ENCODE measurements at places on chromosomes 3 and 15.

GRCh38 chr3:73401059-73401458 lies 223.7 kb downstream of the PDZRN3 start:
- DNase-seq: no peak

- no peak for DNase-seq
Observed at GRCh38 chr3:181615666-181616065, 96.1 kb upstream of the SOX2 start.

- no peak for DNase-seq
Observed at GRCh38 chr3:32612547-32612946, 41.9 kb upstream of the DYNC1LI1 start.

DNA sequence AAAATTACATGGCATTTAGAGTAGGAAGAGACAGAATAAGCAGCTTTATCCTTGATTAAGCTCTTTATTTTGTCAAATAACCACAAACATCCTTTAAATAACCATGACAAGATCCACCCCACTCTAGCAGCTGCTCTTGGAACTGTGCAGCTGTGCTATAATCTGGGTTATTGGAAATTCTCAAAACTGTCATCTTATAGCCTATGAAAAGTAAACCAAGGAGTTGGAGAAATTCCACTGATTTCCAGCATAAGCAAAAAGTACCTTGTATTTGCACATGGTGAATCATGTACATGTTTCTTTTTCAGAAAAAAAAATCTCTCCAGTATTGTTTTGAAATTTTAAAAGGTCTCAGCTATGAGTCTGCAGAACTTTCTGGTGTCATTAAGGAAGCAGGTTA lies 88.8 kb upstream of the ABI3BP start:
- DNase-seq: no peak

GRCh38 chr3:188573291-188573940 lies 419.5 kb downstream of the LPP start:
- DNase-seq: no peak

- DNase-seq: no peak
Observed at GRCh38 chr3:162719684-162720341, 1223.2 kb downstream of the OTOL1 start.

- DNase-seq: no peak
Observed at GRCh38 chr3:189142527-189142926, 29.2 kb upstream of the TPRG1 start.

DNA sequence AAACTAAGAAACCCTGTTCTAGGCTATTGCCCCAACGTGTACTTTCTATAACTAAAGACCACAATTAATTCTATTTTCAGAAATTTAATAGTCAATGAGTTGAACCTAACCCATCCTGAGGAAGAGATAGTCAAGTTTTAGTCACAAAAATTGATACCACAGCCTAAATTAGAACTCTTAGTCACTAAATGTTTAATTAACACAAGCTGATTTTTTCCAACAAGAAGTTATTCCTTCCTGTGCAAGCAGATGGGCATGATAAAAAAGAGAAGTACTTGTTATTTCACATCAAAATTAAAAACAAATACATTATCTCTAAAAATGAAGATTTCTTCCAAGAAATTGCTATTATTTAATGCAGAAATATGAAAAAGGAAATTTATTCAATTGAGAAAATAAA lies 38.4 kb upstream of the TERB2 start:
- DNase-seq: no peak

DNA sequence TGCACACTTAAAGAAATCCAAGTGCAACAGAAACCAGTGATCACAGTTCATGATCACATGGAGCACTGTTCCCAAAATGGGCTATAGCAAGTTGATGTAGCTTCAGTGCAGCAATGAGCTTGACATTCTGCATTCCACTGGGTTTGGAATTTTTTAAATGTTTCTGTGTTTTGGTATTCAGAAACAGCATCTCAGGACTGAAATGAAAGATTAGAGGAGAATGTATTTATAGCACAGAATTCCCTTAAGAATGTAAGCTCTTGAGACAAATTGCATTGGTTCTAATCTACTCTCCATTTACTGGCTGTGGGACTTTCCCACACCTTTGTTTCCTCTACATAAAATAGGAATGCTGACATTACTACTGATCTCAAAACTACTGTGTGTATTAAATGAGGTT lies 162.7 kb downstream of the FGF12 start:
- no peak for DNase-seq

DNA sequence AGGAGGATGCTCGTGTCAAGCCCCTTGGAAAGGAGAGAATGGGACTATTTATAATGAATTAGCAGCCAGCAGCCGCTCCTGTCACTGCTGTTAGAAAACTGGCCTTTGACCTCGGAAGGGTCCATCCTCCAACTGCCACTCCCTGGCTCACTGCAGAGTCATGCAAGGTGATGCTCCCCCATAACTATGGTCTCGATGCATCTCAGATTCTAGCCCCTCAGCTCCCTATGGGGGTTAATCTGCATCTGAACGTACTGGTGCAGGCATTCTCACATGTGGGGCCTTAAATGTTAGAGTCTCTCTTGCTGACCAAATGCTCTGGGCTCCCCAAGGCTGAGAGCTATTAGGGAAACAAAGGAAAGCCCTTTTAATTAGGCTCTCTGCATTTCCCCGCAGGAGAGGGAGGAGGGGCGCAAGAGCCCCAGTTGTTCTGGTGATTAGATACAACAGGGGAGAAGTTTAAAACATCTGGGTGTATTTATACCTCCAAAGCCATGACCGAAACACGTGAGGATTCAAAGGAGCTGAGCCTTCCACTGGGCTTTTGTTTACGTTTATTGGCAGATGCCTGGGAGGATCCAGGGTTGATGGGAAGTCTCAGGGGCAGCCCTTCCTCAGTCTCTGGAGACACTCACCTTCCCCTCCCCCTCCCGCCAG lies 182.5 kb downstream of the OPA1 start:
- no peak for DNase-seq

DNA sequence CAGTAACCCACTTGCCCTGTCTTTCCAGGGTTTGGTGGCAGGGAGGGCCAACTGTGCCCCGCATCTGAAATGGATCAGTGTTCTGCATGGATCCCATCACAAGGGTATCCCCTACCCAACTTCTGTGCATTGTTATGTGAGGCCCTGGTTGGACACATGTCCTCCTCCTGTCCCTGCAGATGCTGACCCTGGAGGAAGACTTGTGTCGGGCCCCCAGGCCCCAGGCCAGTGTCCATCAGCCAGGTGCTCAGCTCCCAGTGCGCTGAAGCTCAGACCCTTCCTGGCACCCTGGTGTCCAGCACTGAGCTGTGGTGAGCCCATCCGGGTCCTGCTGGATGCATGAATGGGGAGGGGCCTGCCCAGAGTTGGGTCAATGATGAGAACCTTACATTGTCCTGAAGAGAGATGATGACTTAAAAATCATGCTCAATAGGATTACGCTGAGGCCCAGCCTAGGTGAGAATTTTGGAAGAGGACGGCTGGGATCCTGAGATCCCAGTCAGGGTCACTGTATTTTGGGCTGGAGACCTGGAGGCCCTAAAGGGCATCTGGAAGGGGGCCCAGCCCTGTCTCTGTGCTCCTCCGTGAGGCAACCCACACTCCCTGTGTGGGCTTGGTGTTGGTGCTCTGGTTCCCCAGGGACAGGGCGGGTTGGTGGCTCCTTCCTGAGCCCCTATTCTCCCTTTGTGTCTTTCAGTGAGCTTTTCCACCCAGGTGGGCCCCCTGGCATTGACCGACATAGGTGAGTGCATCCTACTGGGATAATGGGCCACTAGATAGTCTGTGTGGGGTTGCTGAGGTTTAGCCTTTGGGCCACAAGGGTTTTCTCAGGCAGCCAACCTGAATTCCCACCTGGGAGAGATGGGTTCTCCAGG lies 199.1 kb downstream of the UBE3A start:
- DNase-seq: no peak

DNA sequence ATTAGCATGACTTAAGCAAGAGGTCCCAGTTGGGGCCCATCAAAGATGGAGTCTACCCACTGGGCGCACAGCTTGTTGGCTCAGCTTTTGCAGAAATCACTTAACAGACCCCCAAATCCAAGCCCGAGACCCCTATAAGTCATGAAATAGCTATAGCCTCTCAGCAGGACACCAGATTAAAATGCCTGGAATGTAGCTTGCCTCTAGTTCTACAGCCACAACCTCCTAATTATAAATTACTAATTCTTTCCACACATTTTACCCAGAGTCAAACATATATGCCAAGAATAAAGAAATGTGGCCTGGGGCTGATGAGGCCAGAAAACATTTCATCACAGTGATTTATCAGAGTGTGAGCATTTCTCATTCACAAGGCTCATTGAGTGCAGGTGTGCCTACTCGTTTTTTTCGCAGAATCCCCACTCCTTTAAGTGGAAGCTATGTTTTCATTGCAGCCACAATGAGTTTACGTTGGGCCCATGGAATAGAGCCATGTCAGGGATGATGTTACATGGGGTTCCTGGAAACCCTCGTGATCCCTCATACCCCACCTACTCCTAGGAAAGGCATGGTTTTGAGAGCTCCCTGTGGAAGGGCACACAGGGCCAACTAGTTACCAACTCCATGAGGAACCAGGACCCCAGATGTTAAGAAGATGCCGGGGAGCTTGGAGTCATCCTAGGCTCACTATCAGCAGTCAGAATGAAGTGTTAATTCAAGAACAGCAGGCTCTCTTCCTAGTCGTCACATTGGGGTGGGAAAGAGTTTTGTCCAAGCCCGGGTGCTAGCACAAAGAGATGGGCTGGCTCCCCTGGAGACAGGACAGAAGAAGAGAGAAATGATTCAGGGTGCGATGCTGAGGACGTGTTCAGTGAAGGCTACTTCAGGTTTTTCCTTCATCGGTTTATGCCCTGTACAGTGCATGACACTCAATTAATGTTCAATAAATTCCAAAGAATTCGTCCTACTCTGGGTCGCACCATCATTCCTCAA lies 90.2 kb upstream of the ABHD17C start:
- no peak for DNase-seq

DNA sequence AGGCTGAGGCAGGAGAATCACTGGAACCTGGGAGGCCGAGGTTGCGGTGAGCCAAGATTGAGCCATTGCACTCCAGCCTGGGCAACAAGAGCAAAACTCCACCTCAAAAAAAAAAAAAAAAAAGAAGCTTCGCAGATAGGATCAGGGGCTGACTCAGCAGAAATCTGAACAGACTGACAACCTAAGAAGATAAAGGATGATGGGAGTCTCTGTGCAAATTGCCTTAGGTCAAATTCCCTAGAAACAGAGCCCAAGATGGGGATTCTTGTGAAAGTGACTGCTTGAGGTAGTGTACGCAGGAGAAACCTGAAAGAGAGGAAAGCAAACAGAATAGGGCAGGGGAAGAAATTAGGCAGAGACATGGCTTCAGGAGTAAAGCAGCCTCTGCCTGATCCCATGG lies 160.8 kb upstream of the LRIG1 start:
- DNase-seq: no peak

DNA sequence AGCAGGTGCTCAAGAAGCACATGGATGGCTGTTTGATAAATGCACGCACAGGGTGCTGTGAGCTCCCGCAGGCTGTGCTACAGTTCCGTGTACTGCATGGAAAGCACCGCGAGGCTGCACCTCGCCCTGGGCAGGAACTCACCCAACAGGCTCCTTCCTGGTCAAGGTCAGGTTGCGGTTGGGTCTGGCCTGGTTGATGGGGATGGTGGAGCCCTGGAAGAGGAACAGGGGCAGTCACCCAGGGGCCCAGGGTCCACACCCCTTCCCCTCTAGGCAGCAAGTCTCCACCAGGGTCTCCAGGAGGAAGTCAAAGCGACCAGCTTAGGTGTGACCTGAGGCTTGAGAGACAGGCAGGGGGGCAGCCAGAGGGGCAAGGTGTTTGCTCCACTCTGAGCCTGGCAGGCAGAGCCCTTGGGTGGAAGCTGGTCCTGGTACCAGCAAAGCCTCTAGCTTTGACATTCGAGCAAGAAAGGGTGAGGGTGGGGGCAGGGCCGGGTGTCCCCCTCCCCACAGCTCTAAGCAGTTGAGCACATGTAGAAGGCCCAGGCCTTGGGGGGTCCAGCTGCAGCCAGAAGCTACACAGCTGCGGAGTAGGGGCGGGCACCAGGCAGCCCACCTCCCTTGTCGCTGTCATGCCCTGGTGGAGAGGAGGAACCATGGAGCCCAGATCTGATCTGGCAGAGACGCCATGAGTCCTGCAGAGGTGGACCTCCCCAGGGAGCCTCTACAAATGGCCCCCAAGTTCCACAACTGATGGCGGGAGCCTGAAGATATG lies 46.3 kb upstream of the SLC41A3 start:
- no peak for DNase-seq

DNA sequence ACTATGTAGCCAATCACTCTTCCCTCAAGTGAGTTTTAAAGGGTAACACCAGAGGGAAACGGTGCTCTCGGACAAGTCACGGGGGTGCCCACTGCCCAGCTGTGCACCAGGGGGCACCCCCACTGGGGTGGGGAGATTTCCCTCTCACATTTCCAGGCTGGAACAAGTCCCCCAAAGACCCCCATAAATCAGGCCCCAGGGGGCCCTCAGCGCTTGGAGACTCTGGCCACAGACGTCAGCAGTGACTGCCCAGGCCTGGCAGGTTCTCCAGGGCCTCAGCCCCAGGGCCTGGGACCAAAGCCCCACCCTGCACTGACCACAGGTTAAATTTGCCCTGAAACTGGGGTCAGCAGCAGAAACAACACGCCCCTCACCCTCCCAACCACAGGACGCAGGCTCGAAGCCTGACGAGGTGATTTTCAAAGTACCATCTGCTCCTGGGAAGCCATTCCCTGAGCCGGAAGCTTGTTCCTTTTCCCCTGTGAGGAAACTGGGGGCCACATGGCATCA lies 17.0 kb downstream of the XXYLT1 start:
- no peak for DNase-seq

- no peak for DNase-seq
Observed at GRCh38 chr15:38053205-38053604, 118.8 kb downstream of the TMCO5A start.

DNA sequence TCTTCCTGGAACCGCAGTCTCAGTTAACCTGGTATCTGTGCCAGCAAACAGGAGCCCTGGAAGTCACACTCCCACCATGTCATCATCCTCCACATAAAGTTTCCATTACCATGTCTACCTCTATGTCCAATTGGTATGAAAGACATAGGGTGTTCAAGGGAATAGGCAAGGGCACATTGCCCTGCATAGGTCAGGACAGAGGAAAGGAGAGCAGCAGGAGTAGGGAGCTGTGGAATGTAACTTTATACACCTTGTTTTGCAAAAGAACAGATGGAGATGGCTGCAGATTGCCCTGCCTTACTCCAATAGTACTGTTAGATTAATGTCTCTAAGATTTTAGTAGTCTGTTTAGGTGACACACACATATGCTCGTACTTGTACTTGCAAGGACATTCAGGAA lies 1056.4 kb downstream of the NTRK3 start:
- no peak for DNase-seq

DNA sequence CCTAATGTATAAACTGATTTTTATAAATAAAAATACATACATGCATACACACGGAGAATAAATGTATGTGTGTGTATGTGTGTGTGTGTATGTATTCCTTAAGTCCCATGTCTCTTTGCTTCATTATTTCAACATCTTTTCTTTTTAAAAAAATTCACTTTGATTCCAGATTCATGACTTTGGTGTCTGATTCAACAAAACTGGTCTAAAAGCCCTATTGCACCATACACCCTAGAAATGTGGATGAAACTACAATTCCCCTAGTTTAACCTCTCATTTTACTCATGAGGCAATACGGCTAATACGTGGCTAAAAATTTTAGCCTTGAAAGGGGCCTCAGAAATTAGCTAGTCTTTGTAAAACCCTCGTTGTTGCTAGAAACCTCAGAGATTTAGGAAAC lies 228.1 kb downstream of the ADAMTS9 start:
- DNase-seq: no peak

- DNase-seq: no peak
Observed at GRCh38 chr15:98823616-98824015, 175.3 kb downstream of the IGF1R start.

Measured in NCI-H1694 treated with DMSO at 0.1 percent for 48 hours (cell line).